Sigmoid colon (tissue), 7 donors: ENCODE measurements at places on chromosomes 5 and 9.
A peak's percentile ranks its signal among the peaks of the same experiment; 100 is the strongest.

DNA sequence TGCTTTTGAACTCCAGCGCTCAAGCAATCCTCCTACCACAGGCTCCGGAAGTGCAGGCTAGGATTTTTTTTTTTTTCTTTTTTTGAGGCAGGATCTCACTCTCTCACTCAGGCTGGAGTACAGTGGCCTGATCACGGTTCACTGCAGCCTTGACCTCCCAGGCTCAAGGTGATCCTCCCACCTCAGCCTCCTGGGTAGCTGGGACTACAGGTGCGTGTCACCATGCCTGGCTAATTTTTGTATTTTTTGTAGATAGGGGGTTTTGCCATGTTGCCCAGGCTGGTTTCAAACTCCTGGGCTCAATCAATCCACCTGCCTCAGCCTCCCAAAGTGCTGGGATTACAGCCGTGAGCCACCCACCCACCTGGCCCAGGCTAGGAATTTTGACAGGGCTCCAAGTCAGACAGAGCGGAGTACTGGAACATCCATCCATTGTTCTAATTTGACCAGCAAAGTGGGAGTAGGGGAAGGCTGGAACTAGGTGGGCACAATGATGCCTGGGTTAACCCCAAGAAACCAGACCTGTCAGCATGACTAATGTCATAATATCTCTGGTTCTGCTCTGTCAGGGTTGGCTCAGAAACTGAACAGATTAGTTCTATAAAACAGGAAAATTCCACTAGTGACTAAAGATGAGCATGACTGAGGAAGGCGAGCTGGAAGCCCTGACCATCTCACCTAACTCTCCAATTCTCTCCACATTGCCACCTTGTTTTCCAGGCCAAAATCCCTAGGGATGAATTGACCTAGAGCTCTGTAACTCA lies 9.2 kb downstream of the ZBTB5 start:
- no peak for DNase-seq

- DNase-seq, result no peak
Measured at GRCh38 chr5:158351485-158352125, 492.7 kb upstream of the CLINT1 start.

GRCh38 chr5:11301171-11301570 lies 540.1 kb upstream of the DAP start:
- DNase-seq, result no peak

DNA sequence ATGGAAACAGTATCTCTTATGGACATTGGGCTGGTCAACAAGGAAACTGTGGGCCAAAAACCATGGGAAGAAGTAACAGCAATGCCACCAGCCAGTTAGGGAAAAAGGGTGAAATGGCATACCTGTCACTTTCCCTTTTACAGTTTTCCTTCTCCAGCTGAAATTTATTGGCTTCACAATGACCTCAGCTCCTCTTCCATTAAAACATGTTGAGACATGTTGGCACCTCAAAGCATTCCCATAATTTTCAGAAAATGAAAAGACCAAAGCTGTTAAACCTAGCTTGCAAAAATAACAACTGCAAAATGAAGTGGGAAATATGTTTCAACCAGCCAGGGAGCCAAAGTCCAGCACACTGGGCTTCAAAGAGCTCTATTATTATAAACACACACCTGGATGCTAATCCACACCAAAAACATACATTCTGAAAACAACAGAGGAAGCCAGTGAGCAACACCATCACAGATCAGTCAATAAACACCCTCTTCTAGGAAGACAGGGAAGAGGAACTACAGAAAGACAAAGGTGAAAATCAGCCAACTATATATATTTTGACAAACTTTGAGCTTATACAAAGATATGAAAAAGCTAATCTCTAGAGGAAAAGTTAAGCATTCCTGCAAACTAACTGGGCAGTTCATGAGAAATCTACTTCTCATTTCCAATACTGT lies 78.4 kb upstream of the PTGER4 start:
- no peak for DNase-seq

- peak; percentile 24 for DNase-seq
Measured at GRCh38 chr5:175711472-175712312, 53.8 kb downstream of the HRH2 start.

DNA sequence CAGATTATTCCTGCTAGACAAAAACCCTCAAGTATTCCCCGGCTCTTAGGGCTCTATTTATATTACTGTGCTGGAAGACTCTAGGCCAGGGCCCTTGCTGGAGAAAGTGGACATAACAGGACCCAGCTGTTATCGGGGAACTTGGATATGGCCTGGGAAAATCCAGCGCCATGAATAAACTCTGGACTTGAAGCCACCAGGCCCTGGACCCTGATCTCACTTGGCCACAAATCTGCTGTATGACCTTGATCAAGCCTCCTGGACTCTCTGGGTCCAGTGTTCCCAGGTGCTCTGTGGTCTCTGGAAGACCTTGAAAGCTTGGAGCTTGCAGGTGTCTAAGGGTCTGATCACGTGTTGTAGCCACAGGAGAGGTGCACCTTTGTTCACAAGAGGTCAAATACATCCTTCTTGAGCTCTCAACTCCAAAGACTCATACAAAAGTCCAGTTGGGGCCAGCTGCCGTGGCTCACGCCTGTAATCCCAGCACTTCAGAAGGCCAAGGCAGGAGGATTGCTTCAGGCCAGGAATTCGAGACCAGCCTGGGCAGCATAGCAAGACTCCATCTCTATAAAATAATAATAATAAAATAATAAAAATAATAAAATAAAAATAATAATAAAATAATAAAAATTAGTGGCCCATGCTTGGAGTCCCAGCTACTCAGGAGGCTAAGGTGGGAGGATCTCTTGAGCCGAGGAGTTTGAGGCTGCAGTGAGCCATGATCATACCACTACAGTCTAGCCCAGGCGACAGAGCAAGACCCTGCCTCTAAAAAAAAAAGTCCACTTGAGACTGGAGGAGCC lies 26.5 kb downstream of the COL27A1 start:
- DNase-seq, result peak; percentile 84

DNA sequence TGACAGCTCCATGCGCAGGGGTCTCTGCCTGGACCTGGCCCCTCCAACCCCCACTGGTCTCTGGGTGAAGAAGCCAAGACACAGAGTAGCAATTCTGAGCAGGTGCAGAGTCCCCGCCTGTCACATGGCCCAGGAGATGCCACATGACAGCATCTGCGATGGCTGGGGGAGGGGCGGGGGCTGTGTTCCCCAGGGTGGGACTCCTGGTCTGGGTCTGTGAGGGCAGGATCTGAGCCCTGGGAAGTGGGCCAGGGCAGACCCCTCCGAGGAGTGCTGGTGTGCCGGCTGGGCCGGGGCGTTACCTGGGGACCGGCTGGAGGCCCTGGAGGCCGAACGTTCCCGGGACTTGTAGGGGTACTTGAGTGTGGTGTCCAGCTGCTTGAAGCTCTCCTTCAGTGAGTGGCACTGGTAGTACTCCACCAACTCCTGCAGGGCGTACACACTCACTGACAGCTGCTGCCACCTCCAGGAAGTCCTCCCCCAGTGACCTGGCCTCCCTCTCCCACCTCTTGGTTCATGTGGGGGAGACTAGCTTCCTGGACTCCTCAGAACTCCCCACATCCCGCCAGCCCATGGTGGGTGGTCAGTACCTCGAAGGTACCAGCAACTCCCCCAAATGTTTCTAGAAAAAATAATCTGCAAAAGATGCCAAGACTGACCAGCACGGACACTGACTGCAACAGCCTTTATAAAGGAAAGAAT lies 32.1 kb upstream of the SARDH start:
- peak; percentile 56 for DNase-seq

DNA sequence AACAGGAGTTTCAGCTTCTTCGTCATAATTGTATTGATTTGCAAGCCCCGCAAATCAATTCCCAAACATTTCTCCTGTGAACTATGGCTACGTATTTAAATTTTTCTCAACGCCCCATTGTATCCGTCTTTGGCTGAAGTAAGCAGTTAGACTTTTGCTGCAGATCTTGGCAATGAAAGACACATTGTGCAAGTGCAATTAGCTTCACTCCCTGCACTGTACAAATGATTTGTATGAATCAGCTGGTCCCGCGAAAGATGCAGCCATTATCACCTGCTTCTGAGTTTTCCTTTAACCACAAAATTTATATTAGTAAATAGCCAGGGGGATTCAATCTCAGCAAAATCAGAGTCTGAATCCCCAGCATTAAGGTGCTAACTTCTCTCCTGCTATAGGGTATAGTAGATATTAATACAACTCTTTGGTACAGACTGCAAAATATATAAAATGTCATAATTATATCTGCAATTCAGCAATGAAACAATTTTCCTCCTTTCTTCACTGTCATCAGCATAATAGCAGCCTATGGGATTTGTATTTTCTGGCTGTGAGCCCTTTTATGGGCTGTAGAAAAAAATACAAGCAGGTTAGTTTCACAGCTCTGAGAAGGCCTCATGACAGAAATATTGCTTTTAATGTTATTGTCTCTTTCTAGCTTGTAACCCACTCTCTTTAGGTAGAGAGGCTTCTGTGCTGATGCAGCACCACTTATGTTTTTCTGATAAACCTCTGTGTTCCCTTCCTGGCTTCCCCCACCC lies 68.4 kb upstream of the SMARCA2 start:
- no peak for DNase-seq

DNA sequence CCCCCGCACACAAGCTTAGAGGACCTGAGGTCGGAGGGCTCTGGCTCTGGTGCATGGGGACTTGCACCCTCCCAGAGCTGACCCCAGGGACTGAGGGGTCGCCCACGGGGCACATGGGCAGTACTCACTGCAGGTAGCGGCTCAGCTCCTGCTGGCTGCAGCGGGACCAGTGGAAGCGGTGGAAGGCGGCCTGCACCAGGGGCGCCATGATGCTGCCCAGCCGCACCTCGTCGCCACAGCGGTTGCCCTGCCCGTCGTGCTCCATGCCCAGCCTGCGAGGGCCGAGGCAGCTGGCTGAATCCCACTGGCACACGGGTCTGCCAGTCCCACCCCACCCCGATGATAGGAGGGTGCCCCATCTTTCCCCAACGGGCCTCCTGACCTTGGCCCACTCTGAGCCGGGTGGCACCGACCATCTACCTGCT lies 93.8 kb downstream of the ZNF354C start:
- DNase-seq, result peak; percentile 50

- no peak for DNase-seq
Measured at GRCh38 chr9:123586275-123586674, 230.3 kb downstream of the CRB2 start.

- DNase-seq, result no peak
Measured at GRCh38 chr5:143619040-143619439, 192.9 kb upstream of the HMHB1 start.

GRCh38 chr5:156396063-156396829 lies 69.3 kb downstream of the SGCD start:
- DNase-seq, result no peak

DNA sequence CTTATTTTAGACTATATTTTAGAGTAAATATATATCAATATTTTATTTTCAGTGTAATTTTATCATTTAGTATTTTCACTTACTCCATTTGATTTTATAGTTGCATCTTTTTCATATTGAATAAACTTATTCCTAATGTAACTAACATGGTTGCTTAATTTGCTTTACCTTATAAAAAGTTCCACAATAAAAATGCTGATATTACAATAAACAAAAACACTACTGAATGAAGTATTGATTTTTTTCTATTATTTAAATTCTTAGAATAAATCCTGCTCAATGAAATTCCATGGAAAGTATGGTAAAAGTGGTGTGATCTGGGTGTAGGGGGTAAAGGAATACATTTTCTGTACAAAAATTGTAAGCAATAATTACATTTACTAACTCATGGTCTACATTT lies 2074.9 kb upstream of the C9orf72 start:
- DNase-seq, result no peak

GRCh38 chr5:127447827-127448226 lies 69.6 kb upstream of the PRRC1 start:
- no peak for DNase-seq

GRCh38 chr5:59038798-59039295 lies 456.0 kb downstream of the RAB3C start:
- DNase-seq, result peak; percentile 66

- DNase-seq, result no peak
Measured at GRCh38 chr9:92392690-92393089, 11.7 kb downstream of the OGN start.

DNA sequence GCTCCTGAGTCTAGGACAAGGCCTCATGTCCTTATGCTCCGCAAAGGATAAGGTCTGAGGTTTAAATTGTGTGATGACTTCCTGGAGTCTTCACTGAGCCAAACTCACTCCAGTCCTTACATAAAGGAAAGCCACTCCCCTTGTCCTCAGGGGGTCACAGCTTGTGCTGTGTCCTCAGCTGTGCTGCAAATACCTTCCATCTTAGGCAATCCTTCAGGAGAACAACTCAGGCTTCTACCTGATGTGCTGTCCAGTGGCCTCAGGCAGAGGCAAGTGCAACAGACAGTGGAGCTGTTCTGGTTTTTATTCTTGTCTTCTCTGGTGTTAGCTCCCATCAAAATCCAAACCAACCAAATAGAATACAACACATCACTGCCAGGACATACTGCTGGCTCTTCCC lies 151.5 kb downstream of the TAF11L14 start:
- no peak for DNase-seq

- no peak for DNase-seq
Measured at GRCh38 chr5:147753765-147754164, 28.8 kb downstream of the JAKMIP2 start.

- no peak for DNase-seq
Measured at GRCh38 chr9:126146254-126147145, 180.1 kb upstream of the MVB12B start.

- DNase-seq, result peak; percentile 48
Measured at GRCh38 chr5:133332439-133333024, 279.8 kb downstream of the FSTL4 start.

GRCh38 chr5:89983216-89983615 lies 426.3 kb downstream of the CETN3 start:
- DNase-seq, result no peak

- no peak for DNase-seq
Measured at GRCh38 chr5:62199792-62200716, 106.0 kb upstream of the KIF2A start.

DNA sequence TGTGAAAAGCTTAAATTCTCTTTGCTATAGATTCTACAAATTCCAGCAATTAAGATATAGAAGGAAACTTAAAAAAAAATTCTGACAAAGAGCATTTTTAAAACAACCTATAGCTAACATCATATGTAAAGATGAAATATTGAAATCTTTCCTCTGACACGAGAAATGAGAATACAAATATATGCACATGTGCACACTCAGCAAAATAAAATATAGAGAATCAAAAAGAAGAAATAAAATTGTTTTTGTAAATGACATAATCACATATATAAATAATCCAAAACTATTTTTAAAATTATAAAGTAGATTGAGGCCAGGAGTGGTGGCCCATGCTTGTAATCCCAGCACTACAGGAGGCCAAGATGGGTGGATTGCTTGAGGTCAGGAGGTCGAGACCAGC lies 265.1 kb downstream of the IRX2 start:
- no peak for DNase-seq

GRCh38 chr9:137632230-137633161 lies 13.7 kb downstream of the EHMT1 start:
- no peak for DNase-seq
